Activated gamma-delta T cell treated with Interleukin-2 at 50 U/mL for 16 hours (primary cell): ENCODE measurements at places on chromosomes 1 and 21.

- DNase-seq = no peak
These were observed 483.5 kb downstream of the ADGRL2 start for GRCh38 chr1:82284213-82284612.

- DNase-seq = no peak
These were observed 170.3 kb upstream of the TMEM51 start for GRCh38 chr1:14983277-14983676.

DNA sequence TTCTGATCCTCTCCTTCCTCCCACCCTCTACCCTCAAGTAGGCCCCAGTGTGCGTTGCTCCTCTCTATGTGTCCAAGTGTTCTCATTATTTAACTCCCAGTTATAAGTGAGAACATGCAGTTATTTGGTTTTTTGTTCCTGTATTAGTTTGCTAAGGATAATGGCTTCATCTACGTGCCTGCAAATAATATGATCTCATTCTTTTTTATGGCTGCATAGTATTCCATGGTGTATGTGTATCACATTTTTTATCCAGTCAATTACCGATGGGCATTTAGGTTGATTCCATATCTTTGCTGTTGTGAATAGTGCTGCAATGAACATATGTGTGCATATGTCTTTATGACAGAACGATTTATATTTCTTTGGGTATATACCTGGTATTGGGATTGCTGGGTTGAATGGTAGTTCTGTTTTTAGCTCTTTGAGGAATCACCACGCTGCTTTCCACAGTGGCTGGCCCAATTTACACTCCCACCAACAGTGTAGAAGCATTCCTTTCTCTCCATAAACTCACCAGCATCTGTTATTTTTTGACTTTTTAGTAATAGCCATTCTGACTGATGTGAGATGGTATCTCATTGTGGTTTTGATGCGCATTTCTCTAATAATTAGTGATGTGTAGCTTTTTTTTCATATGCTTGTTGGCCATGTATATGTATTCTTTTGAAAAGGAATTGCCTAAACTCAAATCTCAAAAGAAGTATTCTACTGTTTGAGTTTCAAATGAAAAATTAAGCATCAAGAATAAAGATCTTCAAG is 116.9 kb downstream of the ETS2 start:
- no peak for DNase-seq

DNA sequence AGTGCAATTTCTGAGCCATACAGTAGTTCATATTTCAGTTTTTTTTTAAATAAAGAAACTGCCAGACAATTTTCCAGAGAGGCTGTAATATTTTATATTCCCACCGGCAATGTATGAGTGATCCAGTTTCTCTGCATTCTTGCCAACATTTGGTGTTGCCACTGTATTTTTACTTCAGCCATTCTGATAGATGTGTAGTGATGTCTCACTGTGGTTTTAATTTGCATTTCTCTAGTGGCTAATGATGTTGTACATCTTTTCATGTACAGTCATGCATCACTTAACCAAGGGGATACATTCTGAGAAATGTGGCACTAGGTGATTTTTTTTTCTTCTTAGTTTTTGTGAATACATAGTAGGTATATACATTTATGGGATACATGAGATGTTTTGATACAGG is 99.6 kb downstream of the CENPF start:
- no peak for DNase-seq

DNA sequence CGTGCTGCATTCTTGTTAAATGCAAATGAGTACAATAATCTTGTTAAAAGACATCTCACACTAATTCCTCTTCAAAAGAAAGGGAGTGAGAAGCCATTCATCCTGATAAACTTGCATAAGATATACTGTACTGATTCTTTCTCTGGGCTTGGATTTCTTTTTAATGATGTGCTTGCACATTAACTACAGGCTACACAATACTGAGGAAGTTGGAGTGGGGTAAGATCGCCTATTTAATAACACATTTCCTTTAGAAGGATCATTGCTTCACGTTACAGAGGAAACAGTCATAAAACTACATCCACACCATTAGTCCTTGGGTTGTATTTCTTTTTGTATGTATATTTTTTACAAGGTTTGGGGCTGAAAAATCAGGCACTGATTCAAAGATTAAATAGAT is 36.6 kb downstream of the NRIP1 start:
- no peak for DNase-seq

DNA sequence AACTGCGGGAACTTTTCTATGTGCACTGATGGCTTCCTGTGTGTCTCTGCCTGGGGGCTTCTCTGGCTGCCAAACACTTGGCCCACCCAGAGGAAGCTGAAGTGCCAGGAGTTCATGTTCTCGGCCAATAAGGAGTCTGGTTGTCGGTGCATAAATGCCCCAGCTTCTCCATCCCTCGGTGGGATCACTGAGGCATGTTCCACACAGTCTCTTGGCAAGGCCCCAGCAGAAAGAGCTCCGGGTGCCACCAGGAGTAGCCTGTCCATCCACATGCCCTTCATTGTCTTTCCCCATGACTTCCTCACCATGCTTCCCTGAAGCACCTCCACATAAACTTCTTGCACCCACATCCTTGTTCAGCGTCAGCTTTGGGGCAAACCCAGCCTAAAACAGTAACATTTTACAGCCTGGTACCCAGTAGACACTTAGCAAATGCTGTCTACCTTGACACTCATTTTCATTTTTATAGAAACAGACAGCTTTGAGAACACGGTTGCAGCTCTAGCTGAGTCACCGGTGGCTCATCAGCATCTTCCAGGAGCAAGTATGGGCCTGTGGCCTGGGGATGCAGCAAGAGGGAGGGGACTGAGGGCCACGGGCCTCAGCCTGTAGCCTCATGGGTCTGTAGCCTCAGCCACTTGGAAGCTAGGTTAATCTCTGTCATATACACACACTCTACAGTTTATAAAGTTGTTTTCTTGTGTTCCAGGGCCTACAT is 14.8 kb upstream of the CDCP2 start:
- no peak for DNase-seq

DNA sequence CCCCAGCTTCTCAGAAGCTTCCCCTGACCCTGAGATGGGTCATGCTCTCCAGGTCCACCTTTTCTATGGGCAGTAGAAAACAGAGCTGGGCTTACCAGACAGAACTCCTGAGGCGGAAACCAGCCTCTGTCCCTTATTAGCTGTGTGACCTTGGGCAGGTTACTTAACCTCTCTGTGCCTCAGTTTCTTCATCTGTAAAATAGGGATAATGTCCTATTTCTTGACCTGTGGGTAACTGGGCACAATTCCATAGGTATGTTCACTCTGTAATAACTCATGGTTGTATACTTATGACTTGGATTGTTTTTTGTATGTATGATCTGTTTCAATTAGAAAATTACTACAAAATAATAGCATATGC is 57.1 kb upstream of the EDN2 start:
- no peak for DNase-seq

GRCh38 chr1:205210756-205211168 is 740 bp downstream of the DSTYK start:
- DNase-seq = no peak

DNA sequence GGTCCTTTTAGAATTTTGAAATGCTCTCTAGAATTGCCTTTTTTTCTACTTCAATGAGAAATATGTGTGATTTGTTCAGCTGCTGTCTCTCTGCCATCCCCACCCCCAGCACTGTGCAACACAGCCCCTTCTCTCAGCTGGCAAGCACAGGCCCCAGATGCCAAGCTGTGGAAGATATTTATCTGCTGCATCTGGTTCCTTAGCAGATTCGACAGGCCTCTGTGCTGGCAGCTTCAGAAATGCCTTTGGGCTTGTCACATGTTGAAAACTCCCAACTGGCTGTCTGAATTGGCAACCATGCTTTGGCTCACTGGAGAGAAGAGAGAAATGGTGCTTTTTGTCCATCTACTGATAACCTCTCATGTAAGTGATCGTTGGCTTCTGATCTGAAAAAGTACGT is 206.7 kb upstream of the C1orf87 start:
- no peak for DNase-seq

- no peak for DNase-seq
These were observed 6.9 kb upstream of the NOS1AP start for GRCh38 chr1:162062542-162063015.

GRCh38 chr1:230503726-230504125 is 77.6 kb upstream of the PGBD5 start:
- DNase-seq = no peak

GRCh38 chr1:237012788-237013383 is 8.6 kb upstream of the MT1HL1 start:
- no peak for DNase-seq

GRCh38 chr1:218347723-218348627 is 2.8 kb downstream of the TGFB2 start:
- no peak for DNase-seq

DNA sequence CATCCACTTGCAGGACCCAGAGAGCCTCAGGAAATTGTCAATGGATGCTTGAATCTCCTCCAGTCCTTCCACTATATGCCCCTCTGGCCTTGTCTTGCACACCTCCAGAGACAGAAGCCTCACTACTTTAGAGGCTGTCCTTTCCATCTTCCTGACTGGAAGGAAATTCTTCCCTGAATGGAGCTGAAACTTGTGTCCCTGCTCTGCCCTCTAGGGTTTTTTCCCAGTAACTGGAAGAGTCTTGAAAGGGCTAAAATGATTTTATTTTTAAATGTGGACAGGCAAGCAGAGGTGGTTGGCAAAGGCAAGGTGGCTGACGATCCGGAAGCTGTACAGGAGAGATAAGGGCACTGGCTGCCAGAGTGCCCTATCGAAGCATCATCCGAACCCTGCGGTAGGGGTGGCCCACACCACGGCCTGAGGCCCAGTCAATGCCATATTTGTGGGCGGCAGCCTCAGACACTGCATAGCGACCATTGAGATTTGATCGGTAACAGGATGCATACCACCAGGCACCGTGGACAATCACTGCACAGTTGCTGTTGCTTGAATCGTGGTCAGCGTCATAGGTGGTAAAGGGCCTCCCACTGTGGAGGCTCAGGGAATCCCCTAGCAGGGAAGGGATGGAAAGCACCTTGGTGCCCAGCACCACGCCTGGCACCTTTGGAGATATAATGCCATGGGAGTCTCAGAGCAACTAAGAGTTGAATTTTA is 2.3 kb upstream of the MAP3K6 start:
- DNase-seq = no peak

DNA sequence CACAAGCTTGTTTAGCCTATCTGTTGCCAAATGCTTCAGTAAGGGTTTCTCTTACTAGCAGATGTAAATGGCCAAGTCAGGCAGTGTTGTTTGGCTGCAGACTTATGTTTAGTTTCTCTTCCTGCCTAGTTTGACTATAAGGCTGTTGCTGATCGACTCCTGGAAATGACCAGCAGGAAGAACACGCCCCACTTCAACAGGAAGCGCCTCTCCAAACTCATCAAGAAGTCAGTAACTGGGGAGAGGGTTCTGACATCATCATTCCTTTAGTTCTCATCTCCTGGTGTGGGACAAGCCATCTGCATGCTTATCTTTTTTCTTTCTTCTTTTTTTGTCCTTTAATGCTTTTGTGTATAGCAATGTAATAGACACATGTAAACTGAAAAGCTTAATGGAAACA is 25.1 kb downstream of the RRP1B start:
- DNase-seq = no peak

- no peak for DNase-seq
These were observed 9.2 kb downstream of the CLDN8 start for GRCh38 chr21:30206551-30207251.

- DNase-seq = no peak
These were observed 138.2 kb downstream of the ZNF326 start for GRCh38 chr1:90133133-90133532.

GRCh38 chr1:243267914-243268653 is 12.2 kb downstream of the SDCCAG8 start:
- no peak for DNase-seq

DNA sequence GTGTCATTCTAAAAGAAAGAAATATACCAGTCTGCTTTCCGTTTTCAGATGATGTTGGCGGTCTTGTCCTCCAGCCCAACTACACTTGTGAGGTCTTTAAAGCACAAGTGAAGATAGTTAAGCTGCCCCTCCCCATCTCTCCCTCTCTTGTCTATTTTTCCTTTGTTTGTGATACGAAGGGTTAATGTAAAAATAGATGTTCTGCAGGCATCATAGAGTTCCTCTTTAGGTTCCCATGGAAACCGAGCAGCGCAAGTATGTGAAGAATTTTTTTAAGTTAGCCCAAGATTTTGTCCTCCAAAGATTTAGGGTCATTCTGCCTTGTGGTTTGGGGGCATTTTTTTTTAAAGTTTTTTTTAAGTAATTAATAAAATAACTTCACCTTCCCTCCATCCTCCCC is 232.4 kb upstream of the AJAP1 start:
- no peak for DNase-seq

DNA sequence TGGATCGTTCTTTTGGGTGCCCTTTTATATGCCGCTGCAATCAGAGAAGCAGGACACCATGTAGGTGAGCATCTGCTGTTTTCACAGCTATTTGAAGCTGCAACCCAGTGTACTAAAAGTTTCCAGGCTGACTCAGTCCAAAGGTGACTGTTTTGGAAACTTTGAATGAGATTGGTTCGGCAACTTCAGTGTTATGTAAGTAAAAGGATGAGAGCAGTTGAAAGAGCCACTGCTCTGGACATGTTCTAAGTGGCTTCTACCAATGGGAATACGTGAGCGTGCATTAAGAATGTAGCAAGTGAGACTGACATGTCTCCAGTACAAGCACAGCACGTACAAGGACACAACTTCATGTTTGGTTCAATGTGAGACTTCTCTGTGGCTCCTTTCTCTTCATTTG is 55.6 kb downstream of the DDR2 start:
- no peak for DNase-seq

GRCh38 chr1:46421739-46422138 is 27.6 kb downstream of the FAAH start:
- DNase-seq = no peak

DNA sequence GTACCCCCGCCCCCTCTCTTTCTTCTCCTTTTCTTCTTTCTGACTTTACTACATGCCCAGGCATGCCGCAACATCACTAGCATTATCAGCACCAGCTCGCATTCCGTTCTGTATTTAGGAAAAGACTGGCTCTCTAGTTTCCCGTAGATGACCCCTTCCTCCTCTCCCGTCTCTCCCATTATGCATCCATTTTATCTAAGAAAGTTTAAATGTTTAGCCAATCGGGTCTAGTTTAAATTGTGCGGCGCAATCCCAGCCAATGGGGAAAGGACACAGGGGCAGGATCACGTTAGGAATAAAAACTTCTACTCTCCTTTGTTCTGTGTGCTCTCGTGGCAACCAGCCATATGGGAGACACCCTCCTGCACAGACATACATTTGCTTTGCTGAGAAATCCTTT is 2.3 kb upstream of the KRTAP10-7 start:
- no peak for DNase-seq

- no peak for DNase-seq
These were observed 128.9 kb downstream of the SIK1 start for GRCh38 chr21:43297989-43298388.

DNA sequence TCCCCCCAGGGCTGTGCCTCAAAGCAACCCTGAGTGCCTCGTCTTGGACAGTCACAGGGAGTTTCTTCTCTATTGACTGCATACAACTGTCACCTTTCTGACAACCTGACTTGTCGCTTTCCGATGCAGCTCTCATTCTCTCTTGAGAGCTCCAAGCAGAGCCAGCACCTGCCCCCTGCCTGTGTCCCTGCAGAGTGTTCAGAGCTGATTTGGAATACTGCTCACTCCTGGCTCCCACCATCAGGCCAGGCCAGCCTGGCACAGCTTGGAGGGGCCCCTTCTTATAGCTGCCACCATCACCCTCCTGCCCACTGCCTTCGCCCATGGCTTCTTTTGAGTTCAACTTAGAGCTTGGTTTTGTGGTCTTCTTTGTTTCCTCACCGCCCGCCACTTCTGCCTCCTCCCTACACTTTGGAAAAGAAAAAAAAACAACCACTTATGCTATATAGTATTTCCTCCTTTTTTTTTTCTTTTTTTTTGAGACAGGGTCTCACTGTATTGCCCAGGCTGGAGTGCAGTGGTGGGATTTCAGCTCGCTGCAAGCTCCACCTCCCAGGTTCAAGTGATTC is 12.3 kb downstream of the NCF2 start:
- no peak for DNase-seq

- DNase-seq = no peak
These were observed 19.8 kb downstream of the PRKCZ start for GRCh38 chr1:2070016-2070415.
